ENCODE measurements at places on chromosomes 5 and 9.

DNA sequence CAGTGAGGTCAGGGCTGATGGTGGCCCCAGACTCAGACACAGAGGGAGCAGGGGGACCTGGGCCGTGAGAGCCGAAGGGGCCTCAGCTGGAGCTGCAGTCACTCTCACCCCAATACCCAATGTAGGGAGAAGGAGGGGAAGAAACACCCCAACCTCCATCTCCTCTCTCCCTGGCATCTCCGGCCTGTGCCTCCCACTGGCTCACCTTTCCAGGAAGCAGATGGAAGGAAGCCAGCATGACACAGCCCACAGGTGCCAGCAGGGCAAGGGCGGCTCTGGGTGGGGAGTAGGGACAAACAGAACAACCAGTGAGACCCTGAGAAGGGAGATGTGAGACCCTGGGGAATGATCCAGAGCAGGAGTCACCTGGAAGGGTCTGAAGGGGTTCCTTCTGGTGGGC, 3.0 kb upstream of the CRB2 start:
- no peak for DNase-seq

- no peak for DNase-seq
These were observed 9.1 kb downstream of the WWC1 start for GRCh38 chr5:168300326-168301182.

DNA sequence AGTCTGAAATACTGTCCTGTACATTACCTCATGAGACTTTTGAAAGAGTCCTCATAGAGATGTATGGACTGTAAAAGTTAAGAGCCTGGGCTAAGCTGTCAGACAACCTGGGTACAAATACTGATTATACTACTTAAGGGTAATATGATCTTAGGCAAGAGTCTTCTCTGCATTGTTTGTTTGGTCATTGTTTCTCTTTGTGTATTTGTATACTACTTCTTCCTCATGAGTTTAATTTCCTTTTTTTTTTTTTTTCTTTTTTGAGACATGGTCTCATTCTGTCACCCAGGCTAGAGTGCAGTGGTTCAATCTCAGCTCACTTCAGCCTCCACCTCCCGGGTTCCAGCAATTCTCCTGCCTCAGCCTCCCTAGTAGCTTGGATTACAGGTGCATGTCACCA, 2.6 kb upstream of the PFDN1 start:
- no peak for DNase-seq

DNA sequence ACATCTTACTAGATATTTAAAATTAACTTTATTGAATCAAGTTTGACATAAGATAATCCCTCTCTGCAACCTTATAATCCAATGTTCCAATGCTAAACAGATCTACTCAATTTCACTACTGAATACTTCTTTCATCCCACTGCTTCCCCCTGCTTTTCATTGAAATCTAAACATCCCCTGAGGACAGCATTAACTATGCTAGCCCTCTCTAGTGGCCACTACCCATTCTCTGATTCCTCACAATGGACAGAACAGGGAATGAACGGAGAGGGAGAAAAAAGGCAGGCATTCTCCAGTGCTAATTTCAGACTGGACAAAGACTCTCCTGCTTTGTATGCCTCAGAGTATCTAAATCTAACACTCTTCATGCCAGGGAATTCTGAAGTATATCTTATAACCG, 54.3 kb upstream of the RGS7BP start:
- DNase-seq: no peak

GRCh38 chr5:140609126-140609525, 23.8 kb downstream of the CD14 start:
- DNase-seq: no peak

All from stimulated activated CD8-positive, alpha-beta memory T cell treated with anti-CD3 and anti-CD28 coated beads, Interleukin-4, amount 100 ng/mL, for 1 hour (primary cell).